ENCODE measurements at places on chromosomes 4 and X.
A peak's percentile ranks its signal among the peaks of the same experiment; 100 is the strongest.

DNA sequence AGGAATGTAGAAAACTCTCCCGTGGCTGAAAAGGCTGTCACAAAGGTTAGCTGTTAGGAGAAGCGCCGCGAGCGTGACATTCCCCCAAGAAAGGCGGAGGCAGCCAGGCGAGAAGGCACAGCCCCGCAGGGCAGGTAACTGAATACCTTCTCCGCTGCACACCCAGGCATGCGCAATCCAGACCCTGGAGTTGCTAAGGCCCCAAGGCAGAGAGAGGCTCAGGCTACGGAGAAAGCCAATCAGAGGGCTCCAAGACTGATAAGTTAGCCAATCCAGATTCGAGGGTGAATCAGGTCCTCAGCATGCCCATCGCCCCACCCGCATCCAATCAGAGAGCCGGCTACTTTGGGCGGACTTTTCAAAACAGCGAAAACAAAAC is 485 bp upstream of the CCNG2 start:
- peak; percentile 99 for DNase-seq

- no peak for DNase-seq
These were observed 24.1 kb downstream of the MSMO1 start for GRCh38 chr4:165351359-165352130.

GRCh38 chrX:132612821-132613564 is 124.2 kb upstream of the MBNL3 start:
- DNase-seq = no peak

DNA sequence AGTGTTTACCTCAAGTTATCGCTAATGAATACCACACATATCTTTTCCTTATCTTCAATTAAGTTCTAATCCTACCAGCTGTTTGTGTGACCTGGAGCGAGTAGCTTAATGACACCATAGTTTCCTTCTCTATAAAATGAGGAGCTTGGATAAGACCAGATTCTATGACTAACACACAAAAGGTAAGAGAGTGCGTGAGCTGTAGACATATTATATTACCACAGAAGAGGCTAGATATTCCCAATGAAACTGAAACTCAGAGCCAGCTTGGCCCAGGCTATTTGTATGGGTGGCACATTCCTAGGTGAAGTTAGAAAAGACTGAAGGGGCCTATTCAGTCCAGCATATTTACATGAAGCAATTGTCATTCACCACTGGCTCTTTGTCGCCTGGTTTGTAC is 30.2 kb downstream of the ASB5 start:
- no peak for DNase-seq

DNA sequence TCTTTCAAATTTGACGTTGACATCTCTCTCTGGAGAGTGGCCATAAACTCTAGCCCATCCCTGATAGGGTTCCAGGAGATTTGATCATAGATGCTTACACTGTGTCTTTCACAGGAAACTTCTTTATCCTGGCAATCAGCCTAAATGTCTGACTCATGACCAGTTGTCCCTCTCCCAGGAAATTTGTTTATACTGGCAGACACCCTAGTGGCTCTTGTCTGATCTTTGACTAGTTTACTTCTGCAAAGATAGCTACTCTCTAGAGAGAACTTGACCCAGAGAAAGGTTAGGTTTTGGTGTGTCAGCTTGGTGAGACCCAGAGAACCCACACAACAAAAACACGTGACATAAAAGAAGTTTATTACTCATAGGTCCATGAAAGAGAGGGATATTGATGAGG is 509.8 kb downstream of the CENPC start:
- DNase-seq = no peak

- DNase-seq = no peak
These were observed 114.4 kb downstream of the SNCA start for GRCh38 chr4:89722517-89722916.
